ENCODE measurements at places on chromosomes 11 and 22.

DNA sequence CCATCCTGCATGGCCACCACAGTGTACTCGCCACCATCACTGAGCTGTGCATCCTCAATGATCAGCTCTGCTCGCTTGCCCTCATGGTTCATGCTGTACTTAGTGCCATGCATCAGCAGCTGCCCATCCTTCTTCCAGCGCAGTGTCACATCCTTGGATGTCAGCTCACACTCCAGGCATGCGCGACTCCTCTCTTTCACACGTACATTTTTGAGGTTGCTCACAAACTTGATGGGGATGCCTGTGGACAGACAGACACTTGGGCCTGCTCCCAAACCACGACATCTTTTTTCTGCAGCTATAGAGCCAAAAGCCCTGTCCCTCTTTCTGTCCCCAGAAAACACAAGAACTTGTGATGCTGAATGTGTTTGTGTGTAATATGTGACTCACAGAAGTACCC, 10.5 kb downstream of the IGSF22 start:
- no peak for DNase-seq

DNA sequence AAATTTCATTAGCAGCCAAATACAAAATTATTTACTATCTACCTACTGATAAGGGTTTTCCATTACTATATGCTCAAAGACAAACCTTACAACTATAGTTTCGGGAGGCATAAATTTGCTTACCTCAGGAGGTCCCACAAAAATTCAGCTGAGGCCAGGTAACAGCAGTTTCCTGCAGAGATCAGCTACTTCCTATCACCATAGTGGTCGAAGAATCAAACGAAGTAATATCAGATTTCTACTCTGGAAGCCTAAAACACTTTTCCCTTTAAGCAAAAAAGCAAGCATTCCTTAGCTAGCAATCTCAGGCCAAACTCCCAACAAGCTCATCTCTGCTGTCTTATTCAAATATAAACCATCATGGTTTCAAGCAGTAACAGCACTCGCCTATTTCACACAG, 3.1 kb downstream of the NAP1L4 start:
- DNase-seq: no peak

DNA sequence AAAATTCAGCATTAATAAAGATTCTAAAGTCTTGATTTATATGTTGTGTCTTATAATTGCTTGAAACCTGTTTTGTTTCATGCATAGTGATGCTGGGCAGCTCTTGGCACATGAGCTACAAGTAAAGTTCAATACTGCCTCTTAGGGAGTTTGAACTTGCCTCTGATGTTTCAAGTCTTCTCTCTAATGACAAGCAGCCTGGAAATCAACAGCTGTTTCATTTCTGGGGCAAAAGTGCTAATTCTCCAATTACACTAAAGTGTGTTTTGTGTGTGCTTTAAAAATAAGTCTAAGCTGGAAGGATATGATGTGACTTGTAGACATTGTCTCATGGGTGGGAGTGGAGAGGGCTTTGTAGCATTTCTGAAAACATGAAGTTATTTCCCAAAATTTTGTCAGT, 23.7 kb upstream of the SESN3 start:
- no peak for DNase-seq

- DNase-seq: peak; percentile 63
These were observed 67.2 kb upstream of the BMAL1 start for GRCh38 chr11:13210424-13210823.

- DNase-seq: no peak
These were observed 118.0 kb upstream of the IGLL5 start for GRCh38 chr22:22769434-22770279.

GRCh38 chr11:66068923-66069714, 953 bp upstream of the PACS1 start:
- DNase-seq: no peak

DNA sequence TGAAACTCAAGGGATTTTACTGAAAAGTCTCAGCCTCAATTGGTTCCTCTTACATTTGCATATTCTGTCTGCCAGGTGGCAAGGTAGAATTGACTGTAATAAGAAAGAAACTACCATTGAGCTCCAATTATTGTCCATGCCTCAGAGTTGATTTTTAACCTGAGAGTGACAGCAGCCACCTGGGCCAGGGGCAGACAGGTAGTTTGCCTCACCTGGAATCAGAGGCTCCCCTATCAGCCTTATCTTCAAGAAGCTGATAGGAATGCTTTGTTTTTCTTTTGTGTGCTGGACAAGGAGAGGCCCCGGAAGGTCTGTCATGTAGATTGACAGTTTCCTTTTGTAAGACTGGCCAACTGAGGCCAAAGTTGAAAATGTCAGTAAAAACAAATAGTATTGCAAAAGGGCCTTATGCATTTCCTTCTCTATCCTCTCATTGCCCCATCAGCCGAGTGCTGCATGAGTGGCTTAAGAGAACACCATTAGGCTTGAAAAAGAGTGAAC, 34.1 kb downstream of the CD44 start:
- no peak for DNase-seq

- DNase-seq: no peak
These were observed 3.1 kb upstream of the IL10RA start for GRCh38 chr11:117983163-117983475.

- DNase-seq: no peak
These were observed 27.8 kb upstream of the CLNS1A start for GRCh38 chr11:77665240-77665965.

- DNase-seq: no peak
These were observed 33.2 kb upstream of the CCDC89 start for GRCh38 chr11:85718991-85719807.

DNA sequence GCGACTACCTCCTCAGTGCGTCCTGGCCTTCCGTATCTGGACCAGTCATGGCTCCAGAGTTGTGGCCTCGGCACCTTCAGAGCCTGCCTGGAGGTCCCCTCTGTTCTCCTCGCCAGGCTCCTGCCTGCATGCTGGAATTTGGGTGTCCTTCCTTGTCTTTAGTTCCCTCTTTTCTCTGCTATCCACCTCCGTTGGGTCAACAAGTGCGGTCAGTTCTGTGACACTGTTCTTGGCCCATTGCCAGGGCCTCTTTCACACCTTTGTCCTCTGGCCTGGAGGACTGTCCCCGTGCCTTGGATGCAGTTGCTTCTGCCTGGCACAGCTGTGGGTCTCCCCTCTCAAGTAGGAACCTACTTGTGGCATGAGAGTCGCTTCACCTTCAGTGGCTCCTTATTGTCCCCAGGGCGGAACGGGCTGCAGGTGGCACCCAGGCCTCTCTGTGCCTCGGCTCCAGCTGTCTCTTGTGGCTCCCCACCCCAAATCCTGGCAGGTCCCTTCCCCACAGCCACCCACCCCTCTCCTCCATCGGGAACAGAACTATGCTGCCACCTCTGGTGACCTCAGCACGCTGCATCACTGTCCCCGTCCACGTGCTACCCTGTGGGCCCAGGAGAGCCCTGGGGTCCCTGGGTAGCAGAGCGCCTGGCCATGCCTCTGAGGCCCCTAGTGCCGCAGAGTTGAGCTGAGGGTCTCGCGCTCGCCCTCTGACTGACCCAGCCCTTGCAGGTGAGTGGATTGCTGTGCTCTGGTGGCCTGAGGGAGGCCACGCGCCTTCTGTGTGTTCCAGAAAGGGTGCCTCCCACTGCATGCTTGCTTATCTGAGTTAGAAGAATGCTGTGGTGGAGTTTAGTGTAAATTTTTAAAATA, 4.7 kb downstream of the DGCR8 start:
- DNase-seq: peak; percentile 52

- no peak for DNase-seq
These were observed 892.3 kb upstream of the CHORDC1 start for GRCh38 chr11:91115116-91115515.

- no peak for DNase-seq
These were observed 1.5 kb downstream of the PANX2 start for GRCh38 chr22:50171965-50172421.

Measured in endothelial cell (in vitro differentiated cells).